ENCODE measurements at places on chromosomes 7 and 10.

DNA sequence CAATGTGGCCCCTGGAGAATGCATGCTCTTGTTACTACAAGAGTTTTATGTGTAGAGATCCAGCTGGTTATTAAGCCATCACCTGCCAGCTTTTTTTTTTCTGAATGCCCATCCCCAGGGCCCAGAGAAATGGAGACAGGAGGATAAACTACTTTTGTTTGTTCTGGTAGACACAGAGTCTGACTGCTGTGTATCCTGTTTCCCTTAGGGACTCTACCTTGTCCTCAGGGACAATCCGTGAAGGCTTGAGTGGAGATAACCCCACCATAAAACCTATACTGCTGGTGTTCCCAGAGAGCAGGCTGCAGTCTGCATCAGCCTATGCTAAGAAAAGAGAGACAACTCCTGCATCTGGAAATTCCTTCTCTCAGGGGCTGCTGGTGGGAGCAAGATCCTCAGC is at the start of gene OR2A5:
Gene OR2A5, plus strand, starts transcription at position 301 of the 400 bp plus-strand sequence. CDS start 1,454 bp downstream, outside the sequence.
- DNase-seq, result no peak

- no peak for DNase-seq
These were observed 126.2 kb downstream of the CCNY start for GRCh38 chr10:35462491-35462934.

GRCh38 chr10:609868-610545 is 79.5 kb downstream of the DIP2C start:
- DNase-seq, result no peak

GRCh38 chr7:7786595-7786994 is 68.2 kb upstream of the RPA3 start:
- DNase-seq, result no peak

GRCh38 chr10:78130966-78131710 is 97.5 kb downstream of the RPS24 start:
- no peak for DNase-seq

DNA sequence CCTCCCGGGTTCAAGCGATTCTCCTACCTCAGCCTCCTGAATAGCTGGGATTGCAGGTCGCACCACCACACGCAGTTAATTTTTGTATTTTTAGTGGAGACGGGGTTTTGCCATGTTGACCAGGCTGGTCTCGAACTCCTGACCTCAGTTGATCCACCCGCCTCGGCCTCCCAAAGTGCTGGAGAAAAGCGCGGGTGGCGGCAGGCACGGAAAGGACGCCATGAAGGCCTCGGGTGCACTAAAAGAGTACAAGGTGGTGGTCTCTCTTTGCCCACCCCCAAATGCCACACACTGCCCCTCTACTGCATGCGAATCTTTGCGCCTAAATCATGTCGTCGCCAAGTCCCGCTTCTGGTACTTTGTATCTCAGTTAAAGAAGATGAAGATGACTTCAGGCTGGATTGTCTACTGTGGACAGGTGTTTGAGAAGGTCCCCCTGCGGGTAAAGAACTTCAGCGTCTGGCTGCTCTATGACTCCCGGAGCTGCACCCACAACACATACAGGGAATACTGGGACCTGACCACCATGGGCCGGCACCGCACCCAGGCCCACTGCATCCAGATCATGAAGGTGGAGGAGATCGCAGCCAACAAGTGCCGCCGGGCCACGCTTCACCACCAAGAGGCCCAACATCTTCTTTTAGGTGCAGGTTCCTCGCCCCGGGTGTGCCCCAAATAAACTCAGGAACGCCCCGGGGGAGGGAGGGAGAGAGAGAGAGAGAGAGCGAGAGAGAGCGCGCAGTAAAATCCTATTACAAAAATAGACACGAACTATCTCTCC is 161.7 kb downstream of the HECW1 start:
- no peak for DNase-seq

GRCh38 chr7:117731455-117731854 is 141.8 kb downstream of the CTTNBP2 start:
- DNase-seq, result no peak

- no peak for DNase-seq
These were observed 50.4 kb upstream of the NFE2L3 start for GRCh38 chr7:26101361-26102151.
